ENCODE measurements at places on chromosomes 4 and X. TPM values are rescaled to one million over a fixed set of nuclear protein-coding genes. Genes with fewer than 3 reads are reported as not detected.

GRCh38 chr4:1177274-1178141 lies 5.1 kb upstream of the SPON2 start:
- DNase-seq: peak; percentile 23

DNA sequence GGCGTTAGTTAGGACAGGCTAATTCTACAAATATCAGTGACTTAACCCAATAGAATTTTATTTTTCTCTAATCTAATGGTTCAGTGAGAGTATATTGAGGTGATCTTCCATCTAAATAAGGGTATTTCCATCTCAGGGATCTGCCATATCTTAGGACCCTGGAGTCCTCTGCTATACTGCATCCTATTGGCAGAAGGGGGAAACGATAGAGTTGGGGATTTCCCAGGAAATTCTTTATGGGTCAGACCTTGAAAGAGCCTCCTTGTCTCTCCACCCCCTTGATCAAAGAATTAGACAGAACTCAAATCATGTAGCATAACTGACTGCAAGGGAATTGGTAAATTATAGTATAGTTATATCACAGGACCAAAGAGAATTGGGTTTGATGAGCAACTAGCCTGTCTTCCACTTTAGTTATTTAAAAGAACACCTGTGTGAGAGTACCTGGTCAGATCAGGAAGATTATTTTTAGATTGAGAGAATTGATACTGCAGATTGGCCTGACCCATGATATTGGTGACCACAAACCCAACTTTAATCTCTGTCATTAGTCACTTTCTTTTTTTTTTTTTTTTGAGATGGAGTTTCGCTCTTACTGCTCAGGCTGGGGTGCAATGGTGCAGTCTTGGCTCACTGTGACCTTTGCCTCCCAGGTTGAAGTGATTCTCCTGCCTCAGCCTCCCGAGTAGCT lies 25.6 kb downstream of the SMARCA5 start:
- DNase-seq: no peak

- peak; percentile 64 for DNase-seq
Observed at GRCh38 chr4:153084980-153085630, 119.1 kb upstream of the TRIM2 start.

- DNase-seq: no peak
Observed at GRCh38 chr4:110830461-110830860, 207.6 kb upstream of the PITX2 start.

DNA sequence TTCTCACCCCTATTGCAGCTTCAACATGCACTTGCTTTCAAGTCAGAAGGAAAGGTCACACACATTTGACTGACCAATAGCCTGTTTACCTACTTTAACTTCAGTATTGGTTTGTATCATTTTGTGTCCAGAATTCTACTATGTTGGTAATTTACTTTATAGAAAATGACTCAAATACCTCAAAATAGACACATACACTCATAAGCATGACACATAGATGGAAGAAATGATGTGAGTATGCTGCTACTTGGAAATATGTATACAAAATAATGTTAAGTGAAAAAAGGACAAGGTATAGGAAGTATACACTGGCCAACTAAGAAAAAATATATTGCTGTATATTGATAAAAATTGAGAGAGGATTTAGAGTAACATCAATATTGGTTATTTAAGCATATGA lies 98.8 kb upstream of the CASK start:
- no peak for DNase-seq

The MSX1 gene
- 3.0 TPM for total RNA-seq

The CACNA1F gene
- total RNA-seq: not detected

The WFS1 gene
- 5.1 TPM for total RNA-seq

The FAM9B gene
- not detected for total RNA-seq

All from occipital lobe (tissue), 3 donors.